ENCODE measurements at places on chromosomes 12 and 14.

DNA sequence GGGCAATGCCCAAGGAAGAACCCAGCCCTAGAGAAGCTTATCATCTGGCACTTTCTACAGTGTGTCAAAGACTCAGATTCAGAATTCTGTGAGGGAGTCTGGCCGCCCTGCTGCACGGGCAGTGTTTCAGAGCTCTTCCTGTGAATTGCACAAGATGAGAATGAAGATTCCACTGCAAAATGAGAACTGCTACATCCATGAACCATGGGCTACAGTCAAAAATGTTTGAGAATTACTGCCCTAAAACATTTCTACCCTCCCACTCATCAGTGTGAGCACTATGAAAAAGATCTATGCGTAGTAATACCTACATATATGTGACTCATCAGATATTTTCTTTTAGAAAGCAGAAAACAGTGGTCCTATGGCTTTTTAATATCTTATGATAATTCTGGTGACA lies 104.0 kb downstream of the STAB2 start:
- DNase-seq = peak; percentile 14

DNA sequence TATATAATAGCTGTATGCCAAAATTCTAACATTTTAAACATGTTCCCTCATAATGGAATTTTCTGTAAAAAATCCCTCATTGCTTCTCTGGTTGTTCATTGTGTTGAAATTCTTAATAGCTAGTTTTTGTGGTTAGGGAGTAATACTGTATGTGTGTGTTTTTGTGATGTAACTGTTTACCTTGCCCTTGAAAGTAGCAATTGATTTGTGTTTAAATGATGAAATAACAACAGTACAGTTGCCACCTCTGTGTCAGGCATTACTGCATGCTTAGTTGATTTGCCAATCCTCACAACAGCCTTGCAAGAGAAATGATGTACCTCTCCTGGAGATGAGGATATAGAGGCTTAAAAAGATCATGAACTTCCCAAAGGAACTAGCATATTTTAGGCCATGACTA lies 94.9 kb downstream of the DAAM1 start:
- DNase-seq = no peak

DNA sequence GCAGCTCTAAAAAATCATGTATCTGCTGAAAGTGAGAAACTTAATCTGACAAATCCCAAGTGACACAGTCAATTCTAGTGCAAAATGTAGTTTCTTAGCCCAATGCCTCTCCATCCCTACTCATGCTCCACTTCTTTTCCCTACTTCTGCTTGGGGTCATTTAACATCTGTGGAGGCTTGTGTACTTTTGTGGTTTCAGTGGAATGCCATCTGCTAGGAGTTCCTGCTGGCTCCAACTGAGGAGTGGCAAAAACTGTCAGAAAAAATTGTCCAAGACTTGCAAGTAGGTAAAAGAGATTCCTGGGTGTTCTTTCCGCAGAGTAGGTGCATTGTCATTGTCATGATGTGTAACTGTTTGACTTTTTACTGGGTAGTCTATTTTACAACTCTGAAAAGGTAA lies 12.5 kb upstream of the AVPR1A start:
- no peak for DNase-seq

DNA sequence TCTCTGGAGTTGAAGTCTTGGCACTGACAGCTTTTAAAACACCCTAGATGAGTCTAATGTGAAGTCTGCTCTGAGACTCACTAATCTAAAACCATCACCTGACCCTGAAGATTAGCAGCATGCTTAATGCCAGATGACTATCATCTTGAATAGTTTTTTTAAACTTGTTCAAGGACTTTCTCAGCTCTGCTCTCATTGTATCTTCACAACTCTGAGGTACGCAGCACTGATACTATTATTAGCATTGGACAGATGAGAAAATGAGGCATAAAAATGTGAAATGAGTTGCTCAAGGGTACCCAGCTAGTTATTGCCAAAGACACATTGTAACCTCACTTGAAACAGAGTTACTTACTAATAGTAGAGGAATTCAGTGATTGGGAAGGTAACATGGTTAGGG lies 4.8 kb downstream of the SLC38A1 start:
- no peak for DNase-seq

DNA sequence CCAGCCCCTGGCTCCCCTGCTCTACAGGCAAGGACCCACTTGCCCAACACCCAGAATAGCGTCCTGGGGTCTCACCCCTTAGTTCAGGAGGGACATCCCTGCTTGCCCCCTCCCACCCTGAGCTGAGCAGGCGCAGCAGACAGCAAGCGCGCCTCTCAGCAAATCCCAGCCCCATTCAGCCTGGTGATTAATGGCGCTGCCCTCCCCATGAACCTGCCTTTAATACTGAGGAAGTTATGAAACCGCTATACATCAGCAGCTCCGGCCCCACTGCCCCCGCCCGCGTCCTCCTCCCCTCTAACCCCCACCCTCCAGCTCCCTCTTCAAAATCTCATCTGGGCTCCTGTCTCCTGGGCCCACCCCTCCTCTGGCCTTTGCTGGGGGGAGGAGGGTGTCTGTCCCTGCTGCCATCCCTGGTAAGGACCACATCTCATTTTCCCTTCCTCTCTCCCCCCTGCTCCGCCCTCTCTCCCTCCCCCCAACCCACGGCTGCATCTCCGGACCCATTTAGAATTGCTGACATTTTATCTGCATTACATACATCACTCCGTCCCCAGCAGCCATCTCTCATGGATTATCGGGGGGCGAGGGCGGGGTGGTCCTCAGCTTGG lies 7.1 kb upstream of the SMUG1 start:
- no peak for DNase-seq

DNA sequence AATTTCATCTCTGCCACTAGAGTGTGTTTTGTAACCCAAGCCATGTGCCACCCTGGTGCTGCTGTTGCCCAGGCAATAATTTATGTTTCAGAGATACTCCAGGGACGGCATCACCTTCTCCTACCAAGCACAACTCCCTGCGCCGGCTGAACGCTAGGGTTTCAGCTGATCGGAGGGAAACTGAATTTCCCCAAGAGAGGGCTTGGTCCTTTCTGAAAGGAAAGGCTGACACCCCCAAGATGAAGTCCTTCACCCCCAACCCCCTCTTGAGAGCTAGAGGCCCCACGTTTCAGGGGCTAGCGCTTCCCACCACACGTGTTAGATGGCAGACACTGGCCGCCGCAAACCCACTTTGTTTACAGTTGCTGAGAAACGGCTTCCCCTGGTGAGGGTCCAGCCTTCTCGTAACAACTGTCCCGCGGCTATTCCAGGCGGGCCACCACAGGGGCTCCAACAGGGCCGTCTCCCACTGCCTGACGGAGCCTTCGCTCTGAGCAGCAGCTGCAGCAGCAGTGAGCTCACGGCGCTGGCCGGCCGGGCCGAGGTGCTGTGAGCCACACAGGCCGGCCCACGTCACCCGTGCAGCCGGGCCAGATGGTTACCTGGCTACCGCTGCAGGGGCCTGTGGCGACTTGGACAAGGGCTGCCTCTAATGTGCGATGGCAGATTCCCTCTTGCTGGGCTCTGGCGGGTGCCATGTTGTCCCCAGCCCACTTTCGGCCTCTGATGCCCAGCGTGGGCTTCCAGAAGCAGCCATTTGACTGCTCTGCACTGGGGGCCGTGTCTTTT lies 66.4 kb downstream of the TESC start:
- no peak for DNase-seq
